H4 (cell line): ENCODE measurements at places on chromosomes 6 and 20.

DNA sequence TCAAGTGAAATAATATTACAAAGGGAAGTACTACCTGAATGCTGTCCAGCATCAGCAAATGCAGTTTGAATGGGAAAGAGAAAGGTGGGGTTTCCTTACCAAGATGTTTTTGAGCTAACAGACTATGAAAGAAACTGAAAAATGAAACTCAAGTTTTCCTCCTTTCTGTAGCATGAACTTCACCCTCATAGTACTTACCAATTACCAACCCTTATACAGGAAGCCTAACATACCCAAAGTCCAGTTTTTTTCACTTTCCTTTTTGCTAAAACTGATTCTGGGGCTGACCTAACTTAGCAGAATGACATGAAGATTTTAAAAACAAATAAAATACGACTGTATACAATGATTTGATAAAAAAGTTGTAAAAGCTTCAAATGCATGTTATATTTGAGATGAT lies 5.2 kb downstream of the ZNFX1 start:
- DNase-seq: no peak

DNA sequence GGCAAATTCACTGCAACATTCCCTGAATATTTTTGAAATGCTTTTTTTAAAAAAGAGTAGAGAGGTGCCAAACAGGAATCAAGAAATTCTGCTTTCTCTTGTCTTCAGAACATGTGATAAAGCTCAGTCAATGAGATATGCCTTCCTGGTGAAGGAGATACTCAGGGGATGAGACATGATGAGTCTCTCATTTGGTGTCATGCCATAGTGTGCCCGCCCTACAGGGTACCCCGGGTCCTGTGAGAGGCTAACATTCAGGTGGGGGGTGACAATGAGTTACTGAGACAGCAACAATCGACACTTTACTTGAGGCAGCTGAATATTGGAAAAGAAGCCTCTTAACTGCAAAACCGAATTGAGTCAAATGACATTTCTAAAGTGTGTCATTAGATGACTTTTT lies 6.7 kb downstream of the CCR6 start:
- no peak for DNase-seq

GRCh38 chr6:163122365-163122764 lies 292.2 kb upstream of the QKI start:
- no peak for DNase-seq

DNA sequence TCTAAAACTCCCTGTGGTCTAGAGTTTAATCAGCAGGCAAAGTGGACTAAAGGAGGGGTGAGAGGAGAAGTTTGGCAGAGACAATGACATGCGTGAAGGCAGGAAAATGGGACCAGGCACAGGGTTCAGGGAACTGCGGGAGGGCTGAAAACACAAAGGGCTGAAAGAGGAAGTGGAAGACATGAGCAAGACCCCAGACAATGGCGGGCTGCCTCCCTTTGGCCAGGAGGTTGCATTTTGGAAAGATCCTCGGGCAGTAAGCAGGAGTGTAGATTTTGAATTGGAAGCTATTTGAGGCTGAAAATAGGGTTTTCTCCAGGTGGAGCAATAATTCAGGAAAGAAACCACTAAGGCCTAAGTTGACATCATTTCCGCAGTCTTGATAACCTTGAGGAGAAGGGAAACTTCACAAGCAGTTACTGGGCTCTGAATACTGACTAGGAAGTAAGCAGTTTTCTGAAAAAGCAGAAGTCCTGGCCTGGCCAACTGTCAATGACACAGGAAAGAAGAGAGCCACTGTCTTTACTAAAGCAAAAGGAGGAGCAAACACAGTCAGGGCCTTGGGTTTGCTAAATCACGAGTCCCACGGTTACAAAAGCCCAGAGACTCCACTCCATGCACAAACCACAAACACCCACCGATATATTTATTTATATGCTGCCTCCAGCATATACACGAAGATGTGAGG lies 3.4 kb downstream of the LY86 start:
- no peak for DNase-seq

DNA sequence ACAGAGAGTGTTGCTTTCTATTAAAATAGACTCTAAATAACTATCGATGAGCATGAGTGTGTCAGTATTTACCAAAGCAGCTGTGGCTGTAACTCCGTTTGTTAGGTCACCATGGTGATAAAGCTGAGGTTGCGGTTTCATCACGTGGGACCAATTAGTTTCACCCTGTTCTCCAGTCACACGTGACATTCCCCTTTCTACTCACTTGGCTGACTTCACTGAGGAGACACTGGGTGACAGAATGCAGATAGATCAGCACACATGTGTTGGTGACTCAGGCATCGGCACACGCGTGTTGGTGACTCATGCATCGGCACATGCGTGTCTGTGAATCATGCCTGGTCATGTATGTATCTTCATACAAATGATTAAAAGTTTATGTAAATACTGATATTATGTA lies 285.4 kb downstream of the THBS2 start:
- DNase-seq: peak; percentile 79

DNA sequence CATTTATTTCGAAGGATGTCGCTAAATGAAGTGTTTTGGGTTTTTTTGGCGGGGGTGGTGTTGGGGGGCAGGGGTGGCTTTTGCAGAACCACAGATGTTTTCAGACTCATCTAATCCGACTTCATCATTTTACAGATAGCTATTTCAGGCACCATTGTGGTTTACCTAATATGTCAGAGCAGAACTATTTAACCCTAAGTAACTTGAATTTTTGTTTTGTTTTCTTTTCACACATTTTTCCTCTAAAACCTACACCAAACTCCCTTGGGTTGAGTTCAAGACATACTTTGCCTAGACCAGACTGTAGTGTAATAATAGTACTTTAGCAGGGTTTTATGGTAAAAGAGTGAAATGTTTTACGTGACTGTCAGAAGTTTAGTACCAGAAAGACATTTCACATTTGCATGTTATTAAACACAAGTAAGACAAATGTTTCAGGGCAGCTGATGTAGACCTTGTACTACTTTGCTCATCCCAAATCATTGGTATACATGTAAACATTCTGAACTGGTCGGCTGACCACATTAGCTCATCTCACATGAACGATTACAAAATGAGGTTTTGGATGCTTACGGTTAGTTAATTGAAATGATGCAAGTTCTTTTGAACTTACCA lies 37.7 kb downstream of the MAP3K4 start:
- peak; percentile 64 for DNase-seq

GRCh38 chr6:38027685-38028373 lies 208.3 kb downstream of the ZFAND3 start:
- DNase-seq: no peak

GRCh38 chr6:128188678-128189077 lies 287.8 kb upstream of the THEMIS start:
- no peak for DNase-seq

- no peak for DNase-seq
Measured at GRCh38 chr6:169175360-169175887, 78.2 kb downstream of the THBS2 start.

- peak; percentile 83 for DNase-seq
Measured at GRCh38 chr6:14001329-14002012, 76.7 kb downstream of the RNF182 start.

DNA sequence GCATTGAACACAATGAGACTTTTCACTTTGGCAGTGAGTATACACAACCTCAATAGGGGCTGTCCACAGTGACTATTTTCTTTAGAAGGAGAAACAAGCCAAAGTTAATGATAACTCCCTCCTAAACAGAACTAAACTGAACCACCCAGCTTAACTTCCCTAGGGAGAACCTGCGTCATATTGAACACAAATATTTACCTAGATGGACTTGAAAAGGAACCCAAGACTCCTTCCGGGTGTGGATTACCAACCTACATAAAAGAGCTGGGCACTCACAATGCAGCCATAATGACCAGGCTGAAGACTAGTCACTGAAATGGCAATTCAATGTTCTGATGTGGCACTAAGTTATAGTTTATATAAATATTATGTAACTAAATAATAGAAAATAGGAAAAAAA lies 160.6 kb downstream of the IBTK start:
- DNase-seq: no peak

DNA sequence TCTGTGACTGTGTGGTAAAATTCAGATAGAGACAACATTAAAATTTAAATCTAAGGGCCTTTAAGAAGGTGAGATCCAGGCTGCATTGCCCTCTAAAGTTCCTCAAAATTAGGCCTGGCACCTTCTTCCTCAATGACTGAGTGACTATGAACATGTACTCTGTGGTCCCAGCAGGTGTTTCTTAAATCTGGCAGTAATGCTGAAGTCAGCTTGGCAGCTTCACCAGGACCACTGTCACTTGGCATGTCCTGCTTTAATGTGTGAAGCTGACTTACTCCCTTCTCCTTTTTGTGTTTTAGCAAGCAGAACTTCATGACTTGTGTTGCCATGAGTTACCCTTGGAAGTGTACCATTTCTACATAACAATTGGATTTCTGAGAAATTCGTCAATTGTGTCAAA lies 141.7 kb downstream of the NKAIN2 start:
- no peak for DNase-seq

DNA sequence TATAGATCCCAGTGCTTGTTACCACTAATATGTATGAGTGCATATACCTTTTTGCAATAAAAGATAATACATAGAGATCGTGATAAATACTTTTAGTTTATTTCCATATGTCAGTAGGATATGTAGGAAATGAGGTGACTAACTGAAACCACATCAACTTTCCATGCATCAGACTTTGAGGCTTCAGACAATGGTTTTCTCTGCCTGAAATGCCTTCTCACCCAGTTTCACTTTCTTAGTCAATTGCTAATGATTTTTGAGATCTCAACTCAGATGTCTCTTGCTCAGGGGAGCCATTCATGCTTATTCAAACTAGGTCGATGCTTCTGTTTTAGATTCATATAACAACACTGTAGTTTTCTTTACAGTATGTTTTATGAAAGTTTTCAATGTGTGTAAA lies 626.6 kb upstream of the ADGRB3 start:
- DNase-seq: peak; percentile 21

GRCh38 chr6:501891-502601 lies 110.5 kb downstream of the IRF4 start:
- no peak for DNase-seq

DNA sequence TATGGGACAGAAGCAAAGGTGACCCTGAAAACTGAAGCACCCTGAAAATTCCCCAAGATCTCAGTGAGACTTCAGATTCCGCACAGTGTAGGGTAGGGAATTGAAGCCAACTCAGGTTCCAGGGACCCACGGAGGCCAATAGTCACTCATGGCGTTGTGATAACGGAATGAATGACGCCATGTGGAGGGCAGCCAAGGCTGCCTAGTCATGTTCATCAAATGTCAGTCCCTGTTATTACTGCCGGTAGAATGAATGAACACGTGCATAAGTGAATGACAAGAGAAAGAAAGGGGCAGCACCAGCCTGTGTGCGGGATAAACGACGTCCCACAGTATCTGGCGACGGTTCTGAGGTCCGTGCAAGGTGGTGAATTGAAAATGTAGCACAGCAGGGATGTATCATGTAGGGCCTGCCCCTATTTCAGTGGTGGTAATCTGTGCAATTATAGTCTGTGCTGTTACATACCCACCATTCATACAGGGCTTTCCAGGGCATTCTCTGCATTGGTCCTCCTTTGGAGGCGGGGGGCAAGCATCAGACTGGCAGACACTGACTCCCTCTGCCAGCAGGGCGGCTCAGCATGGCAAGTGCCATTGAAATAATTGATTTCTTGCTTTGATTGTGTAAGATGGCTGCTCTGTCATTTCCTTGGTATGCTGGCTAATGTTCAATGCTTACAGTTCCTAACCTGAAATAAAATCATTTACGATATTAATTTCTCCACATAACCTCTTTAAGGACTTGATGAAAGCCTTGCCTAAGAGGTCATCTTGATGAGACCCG lies 386.9 kb downstream of the CDH4 start:
- DNase-seq: no peak

- no peak for DNase-seq
Measured at GRCh38 chr20:47397652-47398301, 41.3 kb upstream of the ZMYND8 start.

- peak; percentile 35 for DNase-seq
Measured at GRCh38 chr6:24766680-24767462, 7.9 kb upstream of the GMNN start.

DNA sequence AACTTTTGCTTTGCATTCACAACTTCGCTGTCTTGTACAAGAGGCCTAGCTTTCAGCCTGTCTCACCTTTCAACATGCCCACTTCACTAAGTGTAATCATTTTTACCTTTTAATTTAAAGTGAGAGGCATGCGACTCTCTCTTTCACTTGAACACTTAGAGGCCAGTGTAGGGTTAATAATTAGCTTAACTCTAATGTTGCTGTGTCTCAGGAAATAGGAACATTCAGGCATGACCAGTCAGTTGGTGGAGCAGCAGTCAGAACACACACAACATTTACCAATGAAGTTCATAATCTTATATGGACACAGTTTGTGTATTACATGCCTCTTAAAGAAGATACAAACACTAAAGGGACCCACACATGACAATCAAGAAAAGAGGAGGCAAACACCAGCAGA lies 47.6 kb downstream of the HTR1B start:
- DNase-seq: no peak
